HS-27A (cell line): ENCODE measurements at places on chromosomes 16 and 17.

- DNase-seq = no peak
Measured at GRCh38 chr17:44965481-44966234, 2.4 kb downstream of the C1QL1 start.

DNA sequence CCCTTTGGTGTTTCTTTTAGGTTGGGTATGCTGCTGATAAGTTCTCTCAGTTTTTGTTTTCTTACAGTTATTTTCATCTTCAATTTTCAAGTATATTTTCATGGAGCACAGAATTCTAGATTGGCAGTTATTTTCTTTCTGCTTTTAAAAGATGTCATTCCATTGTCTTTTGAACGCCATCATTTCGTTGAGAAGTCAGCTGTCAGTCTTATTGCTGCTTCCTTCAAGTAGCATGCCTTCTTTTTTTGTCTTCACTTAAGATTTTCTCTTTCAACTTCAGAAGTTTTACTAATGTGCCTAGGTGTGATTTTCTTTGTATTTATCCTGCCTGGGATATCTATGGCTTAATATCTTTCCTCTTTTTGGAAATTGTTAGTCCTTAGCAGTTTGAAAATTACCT is 262.2 kb upstream of the PMFBP1 start:
- no peak for DNase-seq

GRCh38 chr17:19537111-19537510 is 3.5 kb downstream of the SLC47A1 start:
- no peak for DNase-seq

DNA sequence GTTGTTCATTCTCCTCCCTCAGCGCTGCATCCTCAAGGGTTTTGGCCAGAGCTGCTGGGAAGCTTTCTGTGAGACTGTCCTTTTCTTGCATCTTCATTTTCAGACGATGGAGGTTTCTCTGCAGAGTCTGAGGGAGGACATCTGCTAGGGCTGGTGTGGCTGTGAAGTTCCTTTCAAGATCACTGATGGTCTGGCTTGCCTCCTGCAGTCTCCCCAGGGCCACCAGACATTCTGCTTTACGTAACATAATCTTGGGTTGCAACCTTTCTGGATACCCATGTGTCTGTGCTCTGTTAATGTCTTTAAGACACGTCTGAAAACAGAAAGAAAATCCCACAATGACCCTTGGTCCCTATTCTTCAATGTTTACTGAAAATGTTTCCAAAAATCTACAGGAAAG is 29.0 kb downstream of the SMYD4 start:
- DNase-seq = no peak

DNA sequence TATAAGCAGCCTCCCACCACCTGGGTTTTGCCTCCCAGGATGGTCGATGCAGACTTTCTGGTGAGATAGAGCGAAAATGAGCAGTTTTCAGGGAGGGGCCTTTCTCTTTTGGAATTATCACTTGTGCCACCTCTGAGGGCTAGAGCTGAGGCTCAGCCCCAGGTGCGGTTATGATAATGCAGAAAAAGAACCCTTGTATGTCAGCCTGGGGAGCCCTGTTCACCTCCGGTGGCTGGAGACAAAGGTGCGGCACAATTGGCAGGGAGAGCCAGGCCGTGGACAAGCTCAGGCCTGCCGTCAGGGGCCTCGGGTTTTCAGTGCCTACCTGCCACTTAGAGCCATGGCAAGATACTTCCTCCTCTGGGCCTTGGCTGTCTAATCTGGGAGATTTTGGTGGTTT is 4.4 kb downstream of the SCPEP1 start:
- no peak for DNase-seq

- DNase-seq = no peak
Measured at GRCh38 chr16:22942811-22943210, 128.8 kb downstream of the HS3ST2 start.

DNA sequence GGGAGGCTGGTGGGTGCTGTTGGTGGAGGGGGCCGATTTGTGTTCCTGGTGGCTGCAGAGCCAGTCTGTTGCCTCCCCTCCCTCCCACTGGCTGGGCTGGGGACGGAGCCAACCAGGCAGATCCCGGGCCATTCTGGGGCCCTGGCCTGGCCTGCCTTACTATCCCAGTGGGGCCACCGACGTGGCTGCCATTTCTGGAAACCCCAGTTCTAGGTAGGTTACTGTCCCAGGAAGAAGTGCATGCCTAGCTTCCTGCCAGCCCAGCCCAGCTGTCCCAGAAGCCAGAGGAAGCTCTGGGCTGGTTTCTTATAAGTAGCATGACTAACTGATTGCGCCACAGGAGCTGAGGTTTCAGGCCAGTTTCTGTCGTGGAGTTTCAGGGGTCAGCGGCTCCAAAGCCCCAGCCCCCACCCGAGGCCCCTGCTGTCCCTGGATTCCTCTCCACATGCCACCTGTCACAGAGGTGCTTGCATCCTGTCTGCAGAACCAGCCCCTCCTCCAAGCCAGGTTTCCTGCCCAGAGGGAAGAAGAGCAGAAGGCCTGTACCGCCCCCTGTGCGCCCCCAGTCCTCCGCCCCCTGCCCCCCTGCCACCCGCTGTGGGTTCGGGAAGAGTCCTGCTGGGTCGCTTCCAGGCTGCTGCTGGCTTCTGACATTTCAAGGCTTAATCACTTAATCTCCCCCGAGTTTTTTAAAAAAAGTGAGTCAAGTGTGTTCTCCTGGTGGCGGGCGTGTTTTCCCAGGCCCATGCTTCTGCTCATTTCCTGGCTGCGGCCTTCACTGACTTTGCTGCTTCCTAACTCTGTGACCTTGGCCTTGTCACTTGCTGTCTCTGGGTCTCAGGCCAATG is 13.2 kb downstream of the IL4R start:
- DNase-seq = no peak

DNA sequence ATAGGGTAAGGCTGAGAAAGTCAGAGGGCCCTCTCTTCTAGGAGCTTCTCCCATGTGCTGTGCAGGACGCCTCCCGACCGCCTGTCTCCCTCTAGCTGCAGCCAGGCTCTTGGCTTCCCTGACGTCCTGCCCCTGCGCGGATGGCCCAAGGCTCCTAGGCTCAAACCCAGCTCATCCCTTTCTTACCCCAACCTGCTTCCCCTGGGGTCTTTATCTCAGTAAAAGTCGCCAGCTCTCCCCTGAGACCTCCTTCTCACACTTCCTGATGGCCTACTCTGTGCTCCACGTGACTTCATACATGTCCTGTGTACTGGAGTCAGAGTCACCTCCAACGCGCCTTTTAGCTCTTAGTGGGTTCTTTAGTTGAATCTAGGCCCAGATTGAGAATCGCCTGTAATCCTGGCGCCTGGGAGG is 1.1 kb upstream of the ZNF747 start:
- DNase-seq = no peak

DNA sequence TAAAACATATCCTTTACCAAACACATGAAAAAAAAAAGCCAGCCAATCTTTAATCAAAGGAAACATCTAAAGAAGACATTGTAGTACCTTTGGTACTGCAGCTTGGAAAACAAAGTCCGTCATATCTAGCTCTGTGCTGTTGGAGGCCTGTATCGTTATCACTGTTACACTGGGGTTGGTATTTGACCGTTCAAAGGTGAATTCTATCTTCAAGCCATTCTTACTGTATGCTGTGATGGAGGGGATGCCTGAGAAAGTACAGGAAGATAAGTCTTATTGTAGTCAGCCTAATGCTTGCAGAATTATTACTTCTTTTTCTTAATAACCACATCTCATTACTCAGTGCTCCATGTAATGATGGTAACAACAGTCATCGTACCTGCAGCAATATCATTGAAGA is 14.4 kb upstream of the PHLPP2 start:
- DNase-seq = no peak

DNA sequence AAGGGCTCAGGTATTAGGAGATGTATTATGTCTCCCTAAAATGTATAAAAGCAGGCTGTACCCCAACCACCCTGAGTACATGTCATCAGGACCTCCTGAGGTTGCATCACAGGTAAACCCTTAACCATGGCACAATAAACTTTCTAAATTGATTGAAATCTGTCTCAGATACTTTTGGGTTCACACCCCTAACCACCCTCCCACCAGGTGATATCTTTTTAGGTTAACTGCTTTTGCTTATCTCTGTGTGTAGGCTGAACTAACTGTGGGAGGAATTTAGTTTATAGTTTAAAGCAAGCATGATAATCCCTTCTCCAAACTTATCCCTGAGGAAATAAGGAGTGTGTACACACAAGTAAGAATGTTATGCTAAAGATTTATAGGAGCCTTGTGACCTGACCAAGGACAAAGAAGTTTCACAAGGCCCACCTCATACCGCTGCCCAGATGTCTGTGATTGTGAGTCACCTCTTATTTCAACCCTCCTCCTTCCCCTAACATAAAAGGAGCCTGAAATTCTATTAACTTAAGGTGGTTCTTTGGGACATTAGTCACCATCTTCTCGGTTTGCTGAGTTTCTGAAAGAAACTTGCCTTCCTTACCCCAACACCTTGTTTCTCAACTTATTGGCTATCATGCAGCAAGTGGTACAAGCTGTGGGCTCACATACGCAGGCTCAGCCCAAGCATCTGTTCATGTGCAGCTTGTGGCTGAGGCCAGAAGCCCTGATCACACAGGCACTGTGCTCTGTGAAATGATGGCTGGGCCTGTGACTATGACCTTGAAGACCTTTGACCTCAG is 11.3 kb downstream of the PRSS22 start:
- no peak for DNase-seq

DNA sequence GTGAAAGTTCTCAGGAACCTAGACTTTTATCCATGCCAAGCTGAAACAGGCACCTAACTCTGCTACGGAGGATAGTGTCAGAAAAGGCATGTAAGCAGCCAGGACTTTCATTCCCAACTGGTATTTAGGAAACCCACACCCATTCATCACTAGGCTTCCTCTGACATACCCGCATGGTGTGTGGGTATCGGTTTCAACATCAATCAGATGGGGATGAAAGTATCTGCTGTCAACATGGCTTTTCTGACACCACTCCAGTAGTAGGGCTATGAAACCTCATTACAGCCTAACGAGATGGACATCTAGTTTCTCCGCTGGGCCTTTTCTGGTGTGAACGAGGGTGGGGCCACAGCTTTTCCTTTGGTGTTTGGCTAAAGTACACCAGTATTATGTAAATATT is 1178.3 kb downstream of the CDH11 start:
- no peak for DNase-seq

DNA sequence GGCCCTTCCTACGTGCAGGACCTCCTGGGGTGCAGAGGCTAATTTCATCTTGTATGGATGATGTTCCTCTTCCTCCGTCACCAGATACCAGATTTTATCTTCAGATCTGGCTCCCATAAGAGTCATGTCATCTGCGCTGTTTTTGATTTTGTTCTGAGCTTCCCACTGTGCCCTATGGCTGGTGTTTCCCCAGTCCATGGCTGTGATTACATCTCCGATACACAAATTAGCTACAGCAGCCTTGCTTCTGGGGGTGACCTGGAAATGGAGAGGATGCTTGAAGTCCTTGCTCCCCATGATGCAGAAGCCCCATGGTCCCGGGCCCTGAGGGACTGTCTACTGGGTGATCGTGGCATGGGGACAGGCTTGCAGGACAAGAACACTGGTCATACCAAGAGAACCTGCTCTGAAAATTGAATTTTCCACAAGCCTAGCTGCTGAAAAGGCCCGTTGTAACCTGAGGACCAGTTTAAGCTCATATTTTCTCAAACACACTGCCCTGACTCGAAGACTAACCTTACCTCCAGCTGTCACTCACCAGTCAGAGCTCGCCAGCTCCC is 69.0 kb downstream of the KCNJ12 start:
- no peak for DNase-seq

- DNase-seq = no peak
Measured at GRCh38 chr16:8183176-8184099, 406.9 kb downstream of the TMEM114 start.

DNA sequence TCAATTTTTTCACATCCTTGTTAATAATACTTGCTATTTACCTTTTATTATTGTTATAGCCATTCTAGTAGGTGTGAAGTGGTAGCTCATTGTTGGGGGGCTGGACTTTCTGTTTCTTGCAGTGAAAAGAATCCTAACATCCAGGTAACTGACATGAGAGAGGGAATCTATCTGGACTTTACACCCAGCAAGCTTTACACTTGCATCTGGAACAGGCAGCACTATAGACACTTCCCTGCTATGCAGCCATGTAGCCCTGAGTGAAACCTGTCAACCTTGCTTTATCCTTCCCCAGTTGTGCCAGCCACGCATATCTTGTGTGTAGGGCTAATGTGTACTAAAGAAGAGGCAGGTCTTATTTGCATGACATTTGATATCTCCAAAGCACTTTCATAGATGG is 16.9 kb upstream of the ABCC12 start:
- DNase-seq = no peak

- DNase-seq = no peak
Measured at GRCh38 chr16:64132759-64133361, 989.0 kb downstream of the CDH11 start.

DNA sequence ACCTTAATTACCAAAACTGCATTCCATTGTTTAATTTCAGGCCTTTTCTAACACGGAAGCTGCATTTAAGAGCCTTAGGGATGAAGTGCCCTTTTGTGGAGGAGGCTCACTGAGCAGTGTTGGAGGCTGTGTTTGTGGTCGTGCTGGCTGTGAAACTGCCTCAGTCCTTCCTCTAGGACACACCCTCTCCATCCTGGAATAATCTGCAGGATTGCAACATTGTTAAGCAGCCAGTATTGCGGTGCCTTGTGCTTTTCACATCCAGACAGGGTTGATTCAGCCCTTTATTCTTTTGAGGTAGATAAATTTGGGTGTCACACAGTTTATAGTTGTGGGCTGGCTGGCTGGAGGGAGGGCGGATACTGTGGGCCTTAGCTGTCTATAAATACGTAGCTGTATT is 141.6 kb downstream of the CDRT15L2 start:
- DNase-seq = no peak

DNA sequence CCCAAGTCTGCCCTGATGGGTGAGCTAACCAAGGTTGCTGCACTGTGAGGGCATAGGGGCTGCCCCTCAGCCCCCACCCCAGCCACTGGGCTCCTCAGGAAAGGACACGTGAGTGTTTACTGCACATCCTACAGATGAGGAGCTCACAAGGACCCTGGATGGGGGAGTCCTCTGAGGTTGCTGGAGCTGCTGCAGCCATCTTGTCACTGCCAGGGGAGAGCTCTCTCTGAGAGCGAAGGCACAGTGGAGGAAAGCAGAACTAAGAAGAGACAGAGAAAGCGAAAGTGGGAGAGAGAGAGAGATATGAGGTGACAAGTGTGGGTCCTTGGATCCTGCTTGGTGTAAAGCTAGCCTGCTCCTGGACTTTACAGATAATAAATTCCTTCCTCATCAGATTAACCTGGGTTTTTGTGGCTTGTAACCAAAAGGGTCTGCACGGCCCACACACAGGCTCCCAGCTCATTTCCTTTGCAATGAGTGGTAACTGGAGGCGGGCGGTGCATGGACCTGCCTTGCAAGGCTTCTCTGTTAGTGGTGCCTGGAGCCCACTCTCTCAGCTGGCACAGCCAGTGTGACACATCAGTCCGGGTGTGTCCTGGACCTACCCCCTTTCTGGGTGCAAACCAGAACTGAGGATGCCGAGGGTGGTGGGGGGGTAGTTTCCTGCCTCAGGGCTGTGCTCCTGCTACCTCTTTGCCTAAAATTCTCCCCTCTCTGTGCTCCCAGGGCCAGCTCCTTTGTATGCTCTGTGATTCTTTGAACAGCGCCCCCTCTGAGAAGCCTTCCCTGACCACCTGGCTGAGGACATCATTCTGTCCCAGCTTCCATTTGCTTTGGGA is 14.2 kb downstream of the SNX20 start:
- no peak for DNase-seq
